NCI-H1694 (cell line): ENCODE measurements at places on chromosomes 7 and 10.

- DNase-seq = no peak
These were observed 22.3 kb downstream of the AOC1 start for GRCh38 chr7:150874401-150875198.

- DNase-seq = no peak
These were observed 275.7 kb downstream of the CELF2 start for GRCh38 chr10:11293332-11293731.

DNA sequence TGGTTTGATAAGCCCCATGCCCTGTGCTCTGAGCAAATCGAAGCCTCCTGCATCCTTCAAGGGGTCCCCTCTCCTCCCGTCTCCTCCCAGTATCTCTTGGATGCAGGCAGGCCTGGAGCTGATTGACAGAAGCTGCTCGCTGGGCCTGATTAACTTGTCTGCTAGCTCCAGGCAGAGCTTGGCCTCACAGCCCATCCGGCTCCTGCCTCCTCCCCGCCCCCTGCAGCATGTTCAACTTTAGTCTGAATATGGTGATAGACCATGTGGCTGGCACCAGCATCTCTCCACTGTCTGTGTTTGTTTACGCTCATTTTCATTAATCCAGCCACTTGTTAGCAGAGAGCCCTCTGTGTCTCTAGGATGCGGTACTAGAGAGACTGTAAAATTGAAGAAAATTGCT is 432.2 kb downstream of the DPP6 start:
- DNase-seq = no peak

DNA sequence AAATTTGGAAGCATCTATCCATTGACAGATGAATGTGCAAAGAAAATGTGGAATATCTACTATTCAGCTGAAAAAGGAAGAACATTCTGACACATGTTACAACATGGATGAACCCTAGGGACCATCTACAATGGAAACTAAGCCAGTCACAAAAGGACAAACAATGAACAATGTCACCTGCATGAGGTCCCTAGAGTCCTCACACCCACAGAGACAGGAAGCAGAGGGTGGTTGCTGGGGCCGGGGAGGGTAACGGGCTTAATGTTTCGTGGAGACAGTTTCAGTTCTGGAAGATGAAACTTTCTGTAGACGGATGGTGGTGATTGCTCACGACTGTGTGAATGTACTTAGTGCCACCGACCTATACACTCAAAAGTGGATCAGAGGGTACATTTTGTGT is 282.9 kb downstream of the ADARB2 start:
- no peak for DNase-seq

- DNase-seq = no peak
These were observed 43.2 kb downstream of the MCMBP start for GRCh38 chr10:119829429-119829828.

DNA sequence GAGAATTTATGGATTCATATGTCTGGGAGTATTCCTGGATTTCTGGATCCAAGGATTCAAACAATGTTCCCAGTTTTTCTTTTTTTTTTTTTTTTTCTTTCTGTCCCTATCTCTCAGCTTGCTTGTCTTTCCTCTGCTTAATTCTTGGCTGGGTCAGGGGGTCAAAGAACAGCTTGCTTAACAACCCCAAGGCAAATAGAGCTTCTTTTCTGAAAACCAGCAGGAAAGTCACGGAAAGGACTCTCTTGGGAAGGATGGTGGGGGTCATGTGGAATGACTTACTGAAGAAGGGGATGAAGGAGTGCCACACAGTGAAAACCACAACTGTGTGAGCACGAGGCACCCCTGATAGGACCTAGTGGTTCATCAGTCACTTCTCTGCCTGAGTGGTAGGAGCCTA is 36.1 kb downstream of the GRK5 start:
- DNase-seq = no peak

- DNase-seq = no peak
These were observed 280.9 kb downstream of the LRMDA start for GRCh38 chr10:75712242-75712880.

DNA sequence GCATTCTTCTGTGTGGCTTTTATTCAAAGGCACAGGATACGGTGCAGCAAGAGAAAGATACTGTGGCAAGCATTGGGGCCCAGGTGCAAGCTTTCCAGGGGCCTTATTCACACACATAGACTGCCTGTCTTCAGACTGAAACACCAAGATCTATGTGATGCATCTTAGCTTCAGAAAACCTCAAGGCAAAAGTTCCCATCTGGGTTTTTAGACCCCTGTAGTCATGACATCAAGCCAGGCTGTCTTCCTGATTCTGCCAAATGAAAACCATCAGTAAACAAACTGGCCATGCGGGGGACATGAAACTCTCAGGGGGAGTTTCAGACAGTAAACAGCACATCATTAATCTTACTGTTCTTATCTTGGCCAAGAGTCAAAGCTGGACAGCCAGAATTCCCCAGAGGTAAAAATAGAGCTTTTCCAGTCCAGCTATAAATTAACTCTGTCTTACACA is 9.8 kb downstream of the AGBL3 start:
- no peak for DNase-seq

DNA sequence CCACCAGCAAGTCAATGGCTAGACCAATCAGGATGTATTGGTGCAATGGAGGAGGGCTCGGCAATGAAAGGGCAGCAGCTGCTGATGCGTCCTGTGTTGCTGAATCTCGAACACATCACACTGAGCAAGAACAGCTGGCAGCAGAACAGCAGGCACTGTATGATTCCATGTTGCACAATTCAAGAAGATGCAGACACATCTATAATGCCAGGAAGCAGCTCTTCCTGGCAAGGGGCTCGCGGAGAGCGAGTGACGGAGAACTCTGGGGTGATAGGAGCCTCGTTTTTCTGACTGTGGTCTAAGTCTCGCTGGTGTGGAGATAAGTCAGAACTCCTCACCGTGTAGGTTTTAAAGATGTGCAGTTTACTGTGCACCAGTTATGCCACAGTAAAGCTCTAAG is 24.8 kb upstream of the PFKP start:
- no peak for DNase-seq

DNA sequence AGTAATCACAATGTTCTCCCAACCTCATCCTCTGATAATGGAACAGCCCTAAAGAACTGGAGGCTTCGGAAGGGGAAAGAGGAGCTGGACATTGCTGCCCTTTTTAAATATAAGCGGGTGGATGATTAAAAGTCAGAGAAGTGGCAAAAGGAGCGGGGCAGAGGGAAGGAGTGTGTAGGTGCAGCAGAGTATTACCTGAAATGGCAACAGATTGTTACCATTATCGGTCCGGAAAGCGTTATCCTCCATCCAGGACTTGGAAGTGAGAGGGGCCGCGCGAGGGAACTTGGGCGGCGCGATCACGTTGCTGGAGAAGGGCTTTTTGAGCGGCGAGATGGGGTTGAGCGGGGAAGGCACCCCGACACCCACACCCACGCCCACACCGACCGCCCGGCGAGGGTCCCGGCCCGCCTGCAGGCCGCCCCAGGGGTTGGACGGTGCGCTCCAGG is 51.7 kb downstream of the CPEB3 start:
- no peak for DNase-seq

DNA sequence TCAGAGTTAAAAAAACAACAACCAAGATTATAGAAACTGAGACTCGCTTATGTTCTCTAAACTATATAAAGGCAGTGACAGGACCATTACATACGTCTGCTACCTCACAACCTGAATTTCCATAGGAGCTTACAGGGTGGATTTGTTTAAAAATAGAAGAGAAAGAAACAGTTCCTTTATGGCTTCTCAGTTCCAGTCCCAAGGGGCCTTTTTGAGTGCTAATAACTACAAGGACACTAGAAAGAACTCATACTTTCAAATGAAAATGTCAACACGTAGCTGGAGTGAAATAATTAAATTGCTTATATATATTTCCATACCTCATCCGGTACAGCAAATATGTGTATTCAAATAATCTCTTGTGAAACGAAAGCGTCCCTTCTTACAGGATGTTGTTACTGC is 19.7 kb downstream of the TSPAN12 start:
- no peak for DNase-seq

GRCh38 chr7:99782012-99782953 is 1.7 kb downstream of the CYP3A4 start:
- no peak for DNase-seq

GRCh38 chr10:97805949-97806348 is 34.1 kb upstream of the SFRP5 start:
- DNase-seq = no peak

DNA sequence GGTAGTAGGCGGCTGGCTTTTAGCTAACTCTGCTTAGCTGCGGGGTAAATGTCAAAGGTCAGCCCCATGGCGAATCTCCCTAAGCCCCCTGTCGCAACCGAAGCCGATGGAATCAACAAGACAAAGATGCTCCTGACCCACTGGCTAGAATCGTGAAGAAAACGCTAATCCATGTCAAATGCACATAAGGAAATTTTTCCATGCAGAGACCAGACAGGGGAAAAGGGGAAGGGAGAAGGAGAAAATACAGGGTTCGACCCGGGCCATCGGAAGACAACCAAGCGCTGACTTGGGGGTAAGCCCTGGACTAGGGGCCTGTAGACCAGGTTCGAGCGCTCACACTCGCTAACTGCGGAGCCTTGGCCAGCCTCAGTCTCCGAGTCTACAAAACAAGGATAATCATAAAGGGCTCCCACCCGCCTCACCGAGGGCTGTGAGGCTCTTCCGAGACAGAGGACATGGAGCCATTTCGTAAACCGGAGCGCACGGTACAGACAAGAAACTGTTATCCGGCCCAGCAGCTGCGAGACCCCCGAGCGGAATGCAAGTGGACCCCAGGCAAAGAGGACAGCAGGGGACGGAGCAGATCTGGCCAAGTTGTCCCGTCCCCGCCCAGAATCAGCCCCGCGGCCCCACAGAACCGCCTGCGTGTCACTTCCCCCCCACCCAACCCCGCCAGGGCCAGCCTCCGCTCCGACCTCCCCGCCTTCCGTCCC is 507 bp downstream of the SAR1A start:
- no peak for DNase-seq

GRCh38 chr7:33062023-33062781 is at the start of gene NT5C3A:
Gene NT5C3A (minus strand): TSS chr7:33062776. CDS start chr7:33062705, 71 bp downstream.
- no peak for DNase-seq

DNA sequence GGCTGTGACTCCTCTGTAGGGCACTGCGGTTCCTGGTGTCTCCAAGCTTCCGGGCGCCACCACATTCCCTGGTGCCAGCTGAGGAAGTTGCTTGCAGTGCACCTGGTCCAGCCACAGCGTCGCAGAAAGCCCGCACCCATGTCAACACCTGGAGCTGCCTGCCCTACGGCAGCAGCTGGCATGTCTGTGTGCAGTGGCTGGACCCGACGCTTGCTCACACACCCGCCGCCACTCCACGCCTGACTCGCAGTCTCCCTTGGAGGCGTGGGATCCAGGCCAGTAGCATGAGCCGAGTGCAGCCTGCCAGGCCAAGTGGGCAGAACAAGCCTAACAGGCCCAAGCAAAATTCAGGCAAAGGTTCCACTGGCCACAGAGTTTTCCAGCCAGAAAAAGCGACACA is 118.1 kb upstream of the PHF14 start:
- DNase-seq = no peak

GRCh38 chr7:99308461-99309074 is 17.1 kb upstream of the ARPC1A start:
- no peak for DNase-seq

GRCh38 chr7:142298009-142298408 is 40.2 kb upstream of the PRSS58 start:
- DNase-seq = no peak

DNA sequence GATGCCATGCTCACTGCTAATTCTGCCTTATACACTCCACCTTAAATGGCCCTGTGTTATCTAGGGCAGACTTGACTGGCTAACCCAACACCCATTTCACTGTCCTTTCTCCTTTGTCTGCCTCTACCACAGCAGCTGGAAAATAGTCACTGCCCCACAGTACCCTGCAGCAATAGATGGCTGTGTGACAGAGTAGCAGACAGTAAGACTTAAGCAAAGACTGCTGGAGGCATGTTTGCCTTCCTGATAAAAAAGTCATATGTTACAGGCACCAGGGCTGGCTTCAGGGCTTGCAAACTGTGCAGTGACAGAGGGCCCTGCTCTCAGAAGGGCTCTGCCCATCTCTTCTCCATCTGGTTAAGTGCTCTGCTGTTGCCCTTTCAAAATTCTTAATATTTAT is 332.6 kb upstream of the GHITM start:
- no peak for DNase-seq

- no peak for DNase-seq
These were observed 58.6 kb upstream of the COL13A1 start for GRCh38 chr10:69742928-69743602.

- DNase-seq = no peak
These were observed 1.0 kb upstream of the LYZL2 start for GRCh38 chr10:30630571-30630970.

GRCh38 chr10:22253580-22253882 is 35.7 kb upstream of the EBLN1 start:
- DNase-seq = no peak

- DNase-seq = no peak
These were observed 4.7 kb upstream of the TMEM72 start for GRCh38 chr10:44906486-44906885.

- no peak for DNase-seq
These were observed 66.4 kb downstream of the MGAM2 start for GRCh38 chr7:142177869-142178268.

DNA sequence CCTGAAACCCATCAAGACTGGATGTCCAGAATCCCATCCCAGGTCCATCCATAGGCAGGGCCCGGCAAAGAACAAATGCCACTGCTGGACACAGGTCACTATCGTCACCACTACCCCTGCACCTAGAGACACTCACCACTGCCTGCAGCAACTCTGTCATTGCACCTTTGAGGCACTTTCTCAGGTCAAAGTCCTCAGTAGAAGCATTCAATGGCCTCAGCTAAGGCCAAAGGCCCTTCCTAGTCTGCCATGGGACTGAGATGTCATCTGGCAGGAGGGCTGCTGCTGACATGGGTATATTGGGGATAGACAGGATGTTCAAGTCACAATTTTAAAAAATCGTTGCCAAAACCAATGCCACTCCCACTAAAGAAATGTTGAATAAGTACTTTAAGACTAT is 58.7 kb downstream of the GPAM start:
- DNase-seq = no peak

- no peak for DNase-seq
These were observed 47.0 kb upstream of the MPP7 start for GRCh38 chr10:28349892-28350291.

- no peak for DNase-seq
These were observed 37.3 kb upstream of the AKR1C2 start for GRCh38 chr10:5040781-5041470.

DNA sequence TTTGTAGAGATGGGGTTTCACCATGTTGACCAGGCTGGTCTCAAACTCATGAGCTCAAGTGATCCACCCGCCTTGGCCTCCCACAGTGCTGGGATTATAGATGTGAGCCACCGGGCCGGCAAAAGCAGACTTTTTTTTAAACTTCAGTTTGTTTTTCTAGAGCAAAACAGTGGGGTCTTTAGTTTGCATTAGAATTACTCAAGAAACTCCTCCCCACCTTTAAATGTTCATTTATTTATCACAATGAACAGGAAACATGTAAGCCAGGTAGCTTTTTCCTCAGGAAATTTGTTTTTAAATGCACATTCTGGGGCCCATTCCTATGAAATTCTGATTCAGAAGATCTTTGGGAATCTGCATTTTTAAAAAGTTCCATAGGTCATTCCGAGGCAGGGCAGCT is 56.0 kb upstream of the JAZF1 start:
- no peak for DNase-seq
